ENCODE measurements at places on chromosomes 11 and 22. TPM values are rescaled to one million over a fixed set of nuclear protein-coding genes. Genes with fewer than 3 reads are reported as not detected.

DNA sequence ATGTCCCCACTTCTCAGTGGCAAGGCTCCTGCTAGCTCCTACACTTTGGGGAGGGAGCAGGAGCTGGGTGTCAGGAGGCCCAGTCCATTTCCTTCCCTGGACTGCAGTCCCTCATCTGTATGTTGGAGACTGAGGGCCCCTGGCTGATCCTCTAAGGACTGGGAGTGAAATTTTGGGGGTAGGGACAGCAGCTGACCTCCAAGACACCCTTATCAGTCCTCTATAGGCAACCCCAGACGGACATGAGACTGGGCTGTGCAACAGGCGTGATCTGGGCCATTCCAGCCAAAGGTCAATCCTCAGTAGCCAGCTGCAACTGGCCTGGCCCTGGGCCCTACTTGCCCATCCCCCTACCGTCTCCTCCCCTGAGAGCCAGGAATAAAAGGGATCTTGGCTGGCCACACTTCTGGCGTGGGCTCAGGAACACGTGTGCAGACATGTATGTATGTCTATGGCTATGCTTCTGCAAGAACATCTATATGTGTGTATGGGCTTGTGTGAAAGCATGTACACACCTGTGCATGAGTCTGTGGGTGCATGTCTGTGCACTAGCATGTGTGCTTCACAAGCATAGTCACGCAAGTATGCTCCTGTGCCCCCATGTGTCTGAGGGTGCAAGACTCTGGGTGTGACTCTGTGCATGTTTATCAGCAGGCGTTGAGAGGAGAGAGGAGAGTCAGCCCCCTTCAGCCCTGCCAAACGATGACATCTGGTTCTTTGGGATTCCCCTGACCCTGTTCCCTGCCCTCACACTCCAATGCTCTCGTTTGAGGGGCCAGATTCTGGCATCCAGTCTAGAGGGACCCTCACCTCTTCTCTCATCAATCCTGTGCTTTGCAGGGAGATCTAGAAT is 24.6 kb upstream of the DGAT2 start:
- DNase-seq, result no peak

GRCh38 chr11:78952175-78952574 is 377.5 kb upstream of the NARS2 start:
- no peak for DNase-seq

- DNase-seq, result no peak
Measured at GRCh38 chr22:42786606-42787356, 66.1 kb upstream of the A4GALT start.

GRCh38 chr22:49295465-49295743 is 532.3 kb downstream of the BRD1 start:
- DNase-seq, result no peak

DNA sequence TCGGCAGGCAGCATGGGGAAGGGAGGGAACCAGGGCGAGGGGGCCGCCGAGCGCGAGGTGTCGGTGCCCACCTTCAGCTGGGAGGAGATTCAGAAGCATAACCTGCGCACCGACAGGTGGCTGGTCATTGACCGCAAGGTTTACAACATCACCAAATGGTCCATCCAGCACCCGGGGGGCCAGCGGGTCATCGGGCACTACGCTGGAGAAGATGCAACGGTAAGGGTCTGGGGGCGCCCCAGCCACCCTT is 204 bp downstream of the FADS2 start:
- no peak for DNase-seq

GGTLC2 gene
- not detected for total RNA-seq

GRCh38 chr11:107050121-107050520 is 31.8 kb upstream of the GUCY1A2 start:
- DNase-seq, result peak; percentile 5

- DNase-seq, result no peak
Measured at GRCh38 chr22:31983911-31984656, 39.7 kb downstream of the YWHAH start.

DDIAS gene
- total RNA-seq, result 14.3 TPM

- DNase-seq, result no peak
Measured at GRCh38 chr11:34630544-34630943, 9.7 kb downstream of the EHF start.

GRCh38 chr22:38300197-38300945 is 16.9 kb downstream of the CSNK1E start:
- no peak for DNase-seq

DNA sequence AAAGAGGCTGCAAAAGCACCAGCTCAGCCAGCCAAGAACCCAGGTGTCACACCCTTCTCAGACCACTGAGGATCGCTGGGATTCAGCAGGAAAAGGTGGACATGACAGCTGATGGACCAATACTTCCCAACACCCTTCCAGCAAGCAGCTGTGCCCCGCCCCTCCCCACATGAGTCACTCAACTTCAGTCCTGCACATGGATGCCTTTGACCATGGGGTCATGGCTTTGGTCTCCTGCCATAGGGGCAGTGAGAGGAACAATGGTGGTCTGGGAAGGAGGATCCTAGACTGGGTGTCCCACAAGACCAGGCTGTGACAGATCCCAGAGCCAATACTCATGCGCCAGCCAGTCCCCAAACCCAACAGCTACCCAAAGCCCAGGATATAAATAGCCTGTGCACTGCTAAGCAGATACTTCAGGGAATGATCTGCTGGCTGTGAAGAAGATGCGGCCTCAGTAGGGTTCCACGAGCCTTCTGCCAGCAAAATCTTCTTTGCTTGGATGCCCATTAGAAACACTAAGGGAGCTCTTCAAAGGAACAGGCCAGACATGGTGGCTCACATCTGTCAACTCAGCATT is 5.5 kb upstream of the RGL4 start:
- peak; percentile 18 for DNase-seq

CDPF1 gene
- total RNA-seq, result 7.7 TPM
